ENCODE measurements at places on chromosomes 7 and 10.

- DNase-seq = no peak
Observed at GRCh38 chr10:33245343-33245742, 89.1 kb downstream of the NRP1 start.

GRCh38 chr10:74096777-74097176 is 53.9 kb downstream of the AP3M1 start:
- no peak for DNase-seq

- DNase-seq = no peak
Observed at GRCh38 chr7:120981117-120981516, 7.4 kb upstream of the CPED1 start.

DNA sequence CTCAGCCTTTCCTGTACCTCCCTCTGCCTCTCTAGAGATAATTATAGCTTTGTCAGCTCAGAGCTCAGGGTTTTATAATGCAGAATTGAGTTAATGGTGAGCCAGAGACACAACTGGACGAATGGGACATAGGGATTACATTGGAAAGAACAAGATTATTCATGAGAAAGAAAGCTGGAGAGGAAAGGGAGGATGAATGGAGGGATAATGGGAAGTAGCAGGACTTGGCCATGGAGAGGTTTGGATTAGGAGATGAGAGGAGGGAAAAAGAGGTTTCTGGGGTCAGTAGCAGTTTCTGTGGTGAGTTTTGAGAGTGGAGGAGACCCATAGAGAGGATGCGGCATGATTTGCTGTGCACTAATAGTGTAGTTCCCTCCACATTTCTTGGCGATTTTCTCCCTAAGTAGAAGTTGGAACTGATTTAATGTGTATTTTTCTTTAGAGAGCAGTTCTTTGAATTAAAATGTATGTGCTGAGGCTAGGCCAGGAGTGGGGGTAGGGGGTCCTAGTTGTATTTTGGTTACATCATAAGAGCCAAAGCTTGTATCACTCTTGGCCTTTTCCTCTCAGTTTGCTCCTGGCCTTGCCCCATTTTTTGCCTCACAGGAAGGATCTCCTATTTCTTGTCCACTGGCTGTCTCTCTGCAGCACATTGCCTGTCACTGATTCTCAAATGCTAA is 107.4 kb downstream of the MKX start:
- no peak for DNase-seq

GRCh38 chr10:88234297-88234696 is 348.8 kb downstream of the RNLS start:
- DNase-seq = no peak

DNA sequence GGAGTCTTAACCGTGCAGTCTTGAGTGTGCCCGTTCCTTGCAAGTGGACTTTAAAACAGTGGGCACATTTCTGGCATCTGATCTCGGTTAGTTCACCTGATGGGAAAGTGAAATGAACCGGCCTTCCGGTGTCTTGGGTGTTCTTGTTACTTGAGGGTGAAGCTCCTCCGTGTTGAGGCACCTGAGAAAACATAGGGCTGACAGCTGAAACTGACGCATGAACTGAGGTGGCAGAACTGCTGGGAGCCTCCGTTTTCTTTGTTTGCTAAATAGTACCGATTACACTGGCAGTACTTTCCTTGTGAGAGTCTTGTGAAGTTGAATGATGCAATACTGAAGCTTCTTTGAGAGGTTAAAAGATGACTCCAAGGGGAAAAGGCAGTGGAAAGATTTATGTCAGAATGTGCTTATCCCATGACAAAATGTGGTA is 62.8 kb upstream of the SAMD8 start:
- no peak for DNase-seq

DNA sequence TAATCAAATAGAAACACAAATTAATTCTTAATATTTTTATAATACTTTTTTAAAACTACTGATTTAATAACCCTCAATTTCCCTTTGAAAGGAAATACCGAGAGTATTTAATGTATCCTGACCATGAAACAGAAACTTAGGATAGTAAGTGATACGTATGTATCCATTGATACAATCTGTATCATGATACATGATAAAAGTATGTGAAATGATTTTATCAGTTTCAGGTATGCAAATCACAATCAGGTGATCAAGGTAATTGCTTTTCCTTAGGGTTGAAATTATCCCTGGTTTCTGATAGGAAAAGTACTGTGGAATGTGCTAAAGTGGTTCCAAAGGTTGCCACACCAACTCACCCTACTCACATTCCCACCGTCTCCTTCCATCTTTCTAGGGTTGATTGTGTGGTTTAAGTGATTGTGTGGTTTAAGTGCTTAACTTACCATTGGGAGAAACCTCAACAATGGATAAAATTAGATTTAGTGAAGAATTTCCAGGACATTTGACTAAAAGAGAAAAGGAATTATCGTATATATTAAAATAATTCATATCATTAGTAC is 138.3 kb downstream of the LRRN3 start:
- no peak for DNase-seq

DNA sequence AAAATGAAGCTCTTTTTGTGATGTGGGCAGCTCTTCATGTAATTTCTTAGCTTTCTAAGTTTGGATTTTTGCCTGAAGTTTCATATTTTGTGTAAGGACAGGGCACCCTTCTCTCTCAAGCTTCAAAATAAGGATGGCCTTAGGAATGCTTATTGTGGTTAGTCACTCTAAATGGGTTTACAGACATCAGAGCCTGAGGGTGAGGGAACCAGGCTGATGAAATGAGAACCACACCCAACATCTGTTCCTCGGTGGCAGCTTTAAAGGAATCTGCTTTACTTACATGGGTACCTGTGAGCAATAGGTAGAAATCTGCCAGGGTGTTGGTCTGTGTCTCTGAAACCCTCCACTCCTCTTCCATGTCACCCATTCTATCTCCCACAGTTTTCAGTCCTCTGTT is 174.3 kb downstream of the EMX2 start:
- no peak for DNase-seq

DNA sequence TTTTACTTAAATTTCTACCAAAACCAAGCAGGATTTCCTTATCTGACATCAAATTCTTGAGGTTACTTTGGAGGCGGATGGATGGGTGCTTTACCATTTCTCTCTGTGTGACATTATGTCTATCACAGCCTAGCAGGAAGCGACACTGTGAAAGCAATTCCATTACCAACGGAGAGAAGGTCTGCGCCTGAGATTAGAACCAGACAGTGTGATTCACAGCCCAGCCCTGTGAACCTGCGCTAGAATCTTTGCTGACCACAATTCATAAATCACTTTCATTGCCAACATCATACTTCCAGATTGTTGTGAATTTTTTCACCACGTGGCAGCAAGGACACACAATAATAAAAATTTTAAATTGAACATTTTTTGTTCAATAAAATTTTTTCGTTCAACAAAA is 126.5 kb downstream of the CUBN start:
- DNase-seq = peak; percentile 63

DNA sequence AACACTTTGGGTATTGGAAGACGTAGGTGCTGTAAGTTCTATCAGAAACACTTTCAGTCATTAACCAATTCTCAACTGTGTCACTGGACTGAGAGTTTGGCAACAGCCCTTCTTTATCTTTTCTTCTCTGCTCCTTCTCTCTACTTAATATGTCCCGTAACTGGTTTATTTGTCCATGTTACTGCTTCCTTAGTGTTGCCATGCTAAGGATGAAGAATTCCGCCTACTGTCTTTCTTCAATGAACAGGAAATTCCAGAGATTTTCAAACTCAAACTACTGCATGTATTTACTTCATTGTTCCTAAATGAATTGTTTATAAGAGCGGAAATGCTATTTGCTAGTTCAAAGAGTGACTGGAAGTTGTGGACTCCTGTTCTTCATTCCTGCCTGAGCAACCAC is 143.7 kb downstream of the TAX1BP1 start:
- no peak for DNase-seq

DNA sequence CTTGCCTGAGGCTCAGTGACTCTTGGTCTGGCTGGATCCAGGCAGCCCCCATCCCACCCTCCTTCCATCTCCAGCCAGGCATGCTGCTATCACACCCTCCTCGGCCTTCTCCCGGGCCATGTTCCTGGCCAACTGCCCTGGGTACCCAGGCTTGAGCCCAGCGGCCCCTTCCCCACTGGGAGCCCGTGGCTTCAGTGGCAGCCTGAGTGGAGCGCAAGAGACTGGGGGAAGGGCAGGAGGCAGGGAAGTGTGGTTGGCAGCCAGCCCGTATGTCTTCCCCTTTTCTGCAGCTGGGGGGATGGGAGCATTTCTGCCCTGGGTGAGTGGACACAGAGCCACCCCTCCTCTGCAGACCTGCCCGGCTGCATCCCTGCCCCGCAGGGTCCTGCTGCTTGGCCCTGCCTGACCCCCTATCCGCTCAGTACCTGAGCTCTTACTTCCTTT is 148.5 kb downstream of the ARHGAP22 start:
- DNase-seq = no peak

DNA sequence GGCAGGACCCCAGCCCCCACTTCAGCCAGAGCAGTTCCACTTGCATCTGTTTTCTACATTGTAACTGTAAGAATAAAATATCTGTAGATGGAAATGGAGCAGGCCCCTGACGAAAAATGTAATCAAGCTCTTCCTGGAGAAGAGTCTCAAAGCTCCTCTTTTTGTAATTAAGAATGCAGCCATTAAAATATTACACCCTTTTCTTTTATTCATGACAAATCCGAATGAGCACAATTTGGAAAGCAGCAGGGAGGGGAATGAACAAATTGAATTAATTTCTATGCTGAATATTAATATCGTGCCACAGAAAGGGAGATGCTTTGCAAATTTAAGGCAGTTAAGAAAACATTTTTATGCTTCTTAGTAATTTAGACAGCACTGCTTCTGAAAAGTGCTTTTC is 24.8 kb upstream of the CAPZA2 start:
- no peak for DNase-seq

DNA sequence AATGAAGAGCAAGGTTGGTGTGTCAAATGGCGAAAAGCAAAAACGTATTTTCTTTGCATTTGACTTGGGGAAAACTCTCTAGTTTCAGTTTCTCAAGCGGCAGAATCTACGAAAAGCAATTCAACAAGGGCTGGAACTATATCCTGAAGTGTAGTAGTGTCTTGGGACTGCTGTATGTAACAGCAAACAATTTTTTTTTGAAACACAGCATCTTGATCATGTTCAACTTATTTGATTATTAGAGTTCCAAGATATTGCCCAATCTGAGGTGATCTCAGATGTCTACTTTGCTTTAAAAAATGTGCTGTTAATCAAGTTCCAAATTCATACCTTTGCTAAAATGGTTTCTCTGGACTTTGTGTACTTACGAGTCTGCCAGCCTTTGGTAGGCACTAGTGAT is 120.6 kb downstream of the ZWINT start:
- no peak for DNase-seq

DNA sequence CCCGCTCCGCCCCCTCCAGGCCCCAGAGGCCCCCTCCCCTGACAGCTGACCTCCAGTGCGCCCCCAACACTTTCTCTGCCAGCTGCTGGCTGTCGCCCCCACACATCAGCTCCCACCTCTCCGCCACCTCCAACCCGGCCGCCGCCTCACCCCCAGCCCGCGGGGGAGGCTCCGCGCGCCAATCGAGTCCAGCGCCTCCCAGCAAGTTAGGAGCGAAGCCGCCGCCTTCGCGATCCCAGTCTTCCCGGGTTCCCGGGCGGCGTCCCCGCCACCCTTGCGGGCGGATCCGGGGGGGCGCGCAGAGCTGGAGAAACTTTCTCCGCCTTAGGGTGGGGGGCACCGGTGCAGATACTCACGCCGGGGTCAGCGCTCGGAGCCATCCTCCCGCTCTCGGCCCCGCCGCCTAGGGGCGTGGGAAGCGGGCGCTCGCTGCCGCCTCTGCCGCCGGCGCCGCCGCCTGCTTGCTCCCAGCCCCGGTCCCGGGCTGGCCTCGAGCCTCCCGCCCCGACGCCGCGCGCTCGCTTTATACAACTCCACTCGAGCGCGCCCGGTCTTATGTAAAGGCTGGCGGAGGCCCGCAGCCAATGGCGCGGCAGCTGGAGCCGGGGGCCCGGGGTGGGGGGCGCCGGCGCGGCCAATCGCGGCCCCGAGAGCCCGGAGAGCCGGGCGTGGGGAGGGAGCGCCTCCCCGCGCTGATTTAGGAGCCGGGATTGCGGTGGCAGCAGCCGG is at the start of gene CRTAC1:
Gene CRTAC1, minus strand, starts transcription at position 529 of the 729 bp plus-strand sequence. Its CDS starts 149 bp downstream, at position 380.
- no peak for DNase-seq

DNA sequence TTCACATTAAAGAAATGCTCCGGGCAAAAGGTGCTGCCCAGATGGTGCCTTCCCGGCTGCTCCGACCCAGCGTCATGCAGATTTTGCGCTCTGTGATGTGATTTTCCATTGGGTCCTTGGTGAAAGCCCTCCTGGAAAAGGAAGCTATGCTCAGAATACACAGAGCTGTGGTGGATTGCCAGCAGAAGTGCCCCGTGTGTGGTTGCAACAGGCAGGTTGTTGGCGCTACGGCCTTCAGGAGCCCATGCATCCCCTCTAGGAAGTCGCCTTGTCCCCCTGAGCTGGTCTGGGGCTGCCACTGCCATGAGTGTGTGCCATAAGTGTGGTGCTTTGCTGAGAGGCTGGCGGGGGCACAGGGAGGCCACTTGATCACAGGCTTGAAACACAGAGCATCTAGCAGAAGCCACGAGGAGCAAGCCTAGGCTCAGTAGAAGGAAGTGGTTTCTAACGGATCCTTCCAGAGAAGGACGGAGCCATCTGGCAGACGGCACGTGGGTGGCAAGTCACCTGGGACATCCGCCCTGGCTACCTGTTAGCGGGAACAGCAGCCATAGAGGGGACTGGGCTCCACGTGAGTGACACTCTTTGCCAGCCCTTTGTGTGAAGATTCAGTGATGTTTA is 210.9 kb downstream of the CUX1 start:
- DNase-seq = no peak

GRCh38 chr7:22934473-22935065 is 79.4 kb downstream of the HYCC1 start:
- no peak for DNase-seq

DNA sequence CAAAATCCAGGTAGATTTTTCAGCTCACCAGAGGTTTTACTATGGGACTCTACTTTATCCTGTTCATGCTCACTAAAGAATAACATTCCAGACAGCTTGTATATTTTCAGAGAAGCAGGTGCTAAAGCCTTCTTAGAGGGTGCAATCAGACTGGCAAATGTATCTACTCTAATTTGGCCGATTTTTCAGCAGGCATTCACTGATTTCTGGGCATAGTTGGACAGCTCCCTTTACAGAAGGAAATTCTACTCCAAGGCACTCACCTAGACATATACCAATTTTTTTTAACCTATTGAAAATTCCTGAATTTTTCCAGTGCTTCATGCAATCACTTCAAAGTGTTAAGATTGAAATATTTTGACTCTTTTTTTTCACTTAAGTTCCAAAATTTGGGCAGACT is 3.8 kb upstream of the CNTNAP2 start:
- no peak for DNase-seq

DNA sequence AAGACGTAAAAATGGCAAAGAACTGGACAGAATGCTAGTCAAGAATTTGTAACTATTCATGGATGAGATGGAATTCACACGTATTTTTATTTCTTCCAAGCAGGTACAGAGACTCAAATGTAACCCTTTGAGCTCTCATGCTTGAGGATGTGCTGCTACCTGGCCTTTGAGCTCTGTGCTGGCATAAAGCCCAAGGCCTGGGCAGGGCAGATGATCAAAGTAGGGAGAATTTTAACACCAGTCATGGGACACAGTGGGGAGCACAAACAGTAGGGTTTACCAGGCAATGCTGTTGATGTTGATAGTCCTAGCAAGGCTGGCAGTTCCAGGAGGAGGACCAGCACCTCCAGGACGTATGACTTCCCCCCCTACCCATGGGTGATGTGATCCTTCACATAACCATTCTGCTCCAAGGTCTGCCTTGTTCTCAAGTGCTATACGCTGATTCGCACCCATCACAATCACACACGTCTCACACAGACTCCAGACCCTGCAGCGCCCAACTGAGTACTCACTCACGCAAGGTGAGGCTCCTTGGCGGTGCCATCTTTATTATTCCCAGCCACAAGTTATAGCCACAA is 48.6 kb upstream of the DLG5 start:
- no peak for DNase-seq

All from stimulated activated CD8-positive, alpha-beta memory T cell treated with anti-CD3 and anti-CD28 coated beads, Interleukin-12 subunit alpha, Interleukin-12 subunit beta, amount 100 ng/mL, for 1 hour (primary cell).